ENCODE measurements at places on chromosomes 3 and 15. TPM values are rescaled to one million over a fixed set of nuclear protein-coding genes. Genes with fewer than 3 reads are reported as not detected.

STRA6 gene
- total RNA-seq = not detected

DNA sequence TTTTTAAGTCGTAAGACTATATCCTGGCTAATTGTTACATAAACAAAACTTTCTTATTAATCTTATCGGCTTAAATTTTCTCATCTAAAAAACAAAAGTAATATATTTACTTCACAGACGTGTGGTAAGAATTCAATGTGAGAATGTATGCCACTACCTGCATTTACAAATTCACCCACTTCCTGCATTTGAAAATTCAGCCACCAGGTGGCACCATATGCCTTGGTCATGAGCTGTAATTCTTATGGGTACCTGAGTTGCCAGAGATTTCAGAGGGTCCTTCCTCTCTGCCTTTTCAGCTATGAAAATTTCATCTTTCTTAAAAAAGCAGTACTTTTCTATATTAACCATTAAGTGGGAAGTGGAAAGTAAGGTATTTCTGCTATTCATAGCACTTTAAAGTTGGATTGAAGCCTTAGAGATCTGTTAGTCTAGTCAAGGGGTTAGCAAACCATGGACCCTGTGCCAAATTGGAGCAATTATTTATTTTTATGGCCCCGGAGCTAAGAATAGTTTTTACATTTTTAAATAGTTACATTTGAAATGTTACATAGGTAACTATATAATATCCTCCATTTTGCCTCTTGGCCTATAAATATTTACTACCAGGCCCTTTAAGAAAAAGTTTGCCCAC, 127.8 kb downstream of the HCN4 start:
- DNase-seq = peak; percentile 82

DNA sequence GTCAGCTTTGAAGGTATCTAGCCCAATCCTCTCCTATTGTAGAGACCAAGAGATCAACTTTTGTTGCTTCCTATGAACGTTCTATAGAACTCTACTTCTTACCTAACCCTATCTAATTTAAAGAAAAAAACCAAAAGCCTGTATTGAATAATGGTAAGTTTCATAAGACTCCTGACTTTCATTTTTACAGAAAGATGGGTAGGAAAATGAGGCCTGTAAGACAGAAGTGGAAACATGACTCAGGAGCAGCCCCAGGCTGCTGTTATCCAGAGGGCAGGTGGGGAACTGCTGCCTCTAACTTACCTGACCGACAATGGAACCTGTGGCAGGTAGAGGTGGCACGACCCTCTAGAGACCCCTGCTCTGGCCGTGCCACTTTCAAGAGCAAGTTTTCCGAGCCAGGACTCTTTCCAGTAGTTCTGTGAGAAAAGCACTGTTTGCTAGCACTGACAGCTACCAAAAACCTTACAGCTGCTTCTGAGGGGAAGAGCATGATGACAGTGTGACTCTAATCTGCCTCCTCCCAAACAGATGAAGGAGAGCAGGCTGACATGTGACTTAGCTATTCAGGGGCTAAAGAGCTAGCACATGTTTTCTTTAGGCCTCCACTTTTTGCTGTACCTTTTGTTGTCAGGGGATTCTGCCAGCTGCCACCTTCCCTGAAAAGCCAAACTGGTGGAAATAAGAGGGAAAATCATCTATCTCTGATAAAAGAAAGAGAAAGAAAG, 17.5 kb downstream of the POPDC2 start:
- DNase-seq = no peak

DNA sequence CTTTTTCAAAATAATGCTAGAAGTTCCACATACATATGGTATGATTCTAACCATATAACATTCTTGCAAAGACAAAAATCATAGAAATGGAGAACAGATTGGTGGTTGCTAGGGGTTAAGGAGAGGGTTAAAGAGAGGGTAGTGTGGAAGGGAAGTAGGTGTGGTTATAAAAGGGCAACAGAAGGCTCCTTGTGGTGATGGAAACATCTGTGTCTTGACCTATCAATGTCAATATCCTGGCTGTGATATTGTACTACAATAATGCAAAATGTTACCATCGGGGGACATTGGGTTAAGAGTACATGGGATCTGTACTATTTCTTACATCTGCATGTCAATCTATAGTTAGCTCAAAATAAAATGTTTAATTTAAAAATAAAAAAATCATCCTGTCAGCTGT, 67.8 kb upstream of the FSIP1 start:
- no peak for DNase-seq

GRCh38 chr3:190167936-190168680, 47.4 kb upstream of the P3H2 start:
- no peak for DNase-seq

RGMA gene
- 12.4 TPM for total RNA-seq

DNA sequence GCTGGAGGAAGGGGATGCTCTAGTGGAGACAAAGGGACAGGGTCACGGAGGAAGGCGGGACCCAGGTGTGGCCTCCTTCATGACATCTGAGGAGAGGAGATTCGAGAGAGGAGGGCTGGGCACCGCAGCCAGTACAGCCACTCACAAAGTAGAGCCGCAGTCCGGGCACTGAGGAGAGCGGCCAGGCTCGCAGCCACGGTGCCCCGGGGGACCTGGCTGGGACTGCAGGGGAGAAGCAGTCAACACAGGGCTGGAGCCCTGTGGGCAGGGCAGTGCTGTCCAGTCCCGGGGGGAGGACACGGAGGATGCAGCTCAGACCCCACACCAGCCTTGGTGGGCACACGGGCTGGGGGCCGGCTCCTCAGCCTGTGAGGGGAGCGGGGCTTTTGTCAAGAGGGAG, 40.3 kb downstream of the HMCES start:
- DNase-seq = no peak

GNAT1 gene
- total RNA-seq = not detected

DNA sequence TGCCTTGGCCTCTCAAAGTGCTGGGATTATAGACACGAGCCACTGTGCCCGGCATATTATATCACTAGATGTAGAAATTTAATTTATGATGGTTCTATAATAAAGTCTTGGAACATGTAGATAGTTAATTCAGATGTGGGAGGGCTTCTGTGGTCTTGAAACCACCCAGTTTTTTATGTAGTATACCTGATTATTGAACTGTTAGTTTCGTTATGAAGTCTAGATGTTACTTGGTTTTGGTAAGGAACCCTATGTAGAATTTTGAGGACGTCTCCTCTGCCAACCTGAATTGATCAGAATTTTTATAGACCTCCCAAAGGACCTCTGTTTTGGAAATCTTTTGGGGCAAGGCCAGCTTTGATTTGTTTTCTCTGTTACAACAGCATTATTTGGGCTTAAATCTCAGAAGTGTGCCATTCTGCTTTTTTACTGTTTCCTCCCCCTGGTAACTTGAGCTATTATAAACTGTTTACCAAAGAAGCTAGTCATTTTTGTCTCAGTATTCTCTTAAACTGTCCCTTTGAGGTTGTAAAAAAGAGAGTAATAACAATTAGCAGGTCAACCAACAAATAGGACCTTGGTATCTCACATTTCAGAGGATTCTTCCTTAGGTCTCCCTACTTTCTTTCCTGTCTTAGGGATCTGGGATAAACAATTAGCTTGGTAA, 20.8 kb downstream of the AKAP13 start:
- DNase-seq = no peak

- DNase-seq = no peak
Observed at GRCh38 chr3:47042231-47042791, 62.8 kb downstream of the NBEAL2 start.

COLQ gene
- total RNA-seq = 0.79 TPM

ST3GAL6 gene
- total RNA-seq = 2.5 TPM

ZNF660 gene
- 0.57 TPM for total RNA-seq

ENTPD3 gene
- 0.22 TPM for total RNA-seq

DNA sequence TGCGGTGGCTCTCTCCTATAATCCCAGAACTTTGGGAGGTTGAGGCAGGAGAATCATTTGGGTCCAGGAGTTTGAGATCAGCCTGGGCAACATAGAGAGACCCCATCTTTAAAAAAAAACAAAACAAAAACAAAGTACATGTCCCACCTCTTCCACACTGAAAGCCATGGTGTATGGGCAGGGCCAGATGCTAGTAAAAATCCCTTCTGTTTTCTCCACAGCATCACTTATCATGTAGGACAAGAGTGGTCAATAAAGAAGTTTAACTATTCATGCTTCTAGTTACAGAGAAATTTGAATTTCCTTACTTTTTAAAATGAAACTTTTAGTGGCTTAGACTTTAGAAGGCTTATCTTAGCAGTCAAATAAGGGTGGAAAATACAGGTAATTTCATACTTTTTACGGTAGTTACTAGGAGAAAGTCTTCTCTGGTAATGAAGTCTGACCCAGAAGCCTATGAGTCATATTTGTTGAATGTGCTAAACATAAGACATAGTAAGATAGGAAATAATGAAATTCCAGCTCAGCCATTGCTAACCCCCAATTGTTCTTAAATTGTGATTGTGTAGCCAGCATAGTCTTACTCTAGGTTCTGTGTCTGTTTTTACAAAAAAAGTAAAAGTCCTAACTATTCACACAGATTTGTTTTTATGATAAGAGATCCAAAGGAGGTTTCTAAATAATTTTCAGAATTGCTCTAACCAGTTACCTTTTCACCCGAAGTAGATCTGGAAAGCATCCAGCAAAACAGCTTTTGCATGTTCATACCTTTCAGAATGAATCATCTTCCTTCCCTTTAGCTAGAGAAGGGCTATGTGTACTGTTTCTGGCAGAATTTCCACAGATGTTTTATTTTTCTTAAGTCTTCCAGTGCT, 16.4 kb upstream of the ZNF609 start:
- DNase-seq = no peak

- DNase-seq = no peak
Observed at GRCh38 chr3:41448396-41448795, 249.1 kb downstream of the CTNNB1 start.

DNA sequence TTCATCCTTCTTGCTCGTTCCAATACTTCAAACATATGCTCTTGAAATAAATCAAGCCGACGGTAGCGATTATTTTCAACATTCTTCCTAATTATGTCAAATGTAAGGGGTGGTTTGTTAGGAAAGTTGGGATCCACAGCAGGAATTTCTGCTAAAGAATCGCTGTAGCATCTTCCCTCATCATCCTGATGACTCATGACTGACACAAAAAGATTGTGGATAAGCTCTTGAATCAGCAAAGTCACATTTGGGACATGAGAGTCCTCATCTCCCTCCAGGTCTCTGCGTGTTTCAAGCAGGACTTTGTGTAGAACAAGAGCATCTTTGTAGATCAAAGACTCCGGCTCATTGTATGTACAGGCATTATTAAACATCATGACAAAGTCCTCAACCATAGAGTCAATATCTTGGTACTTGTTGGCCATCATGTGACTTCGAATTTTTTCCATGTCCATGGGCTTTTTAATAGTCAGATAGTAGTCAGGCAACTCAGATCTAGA, 73.0 kb downstream of the UQCC5 start:
- DNase-seq = no peak

DNA sequence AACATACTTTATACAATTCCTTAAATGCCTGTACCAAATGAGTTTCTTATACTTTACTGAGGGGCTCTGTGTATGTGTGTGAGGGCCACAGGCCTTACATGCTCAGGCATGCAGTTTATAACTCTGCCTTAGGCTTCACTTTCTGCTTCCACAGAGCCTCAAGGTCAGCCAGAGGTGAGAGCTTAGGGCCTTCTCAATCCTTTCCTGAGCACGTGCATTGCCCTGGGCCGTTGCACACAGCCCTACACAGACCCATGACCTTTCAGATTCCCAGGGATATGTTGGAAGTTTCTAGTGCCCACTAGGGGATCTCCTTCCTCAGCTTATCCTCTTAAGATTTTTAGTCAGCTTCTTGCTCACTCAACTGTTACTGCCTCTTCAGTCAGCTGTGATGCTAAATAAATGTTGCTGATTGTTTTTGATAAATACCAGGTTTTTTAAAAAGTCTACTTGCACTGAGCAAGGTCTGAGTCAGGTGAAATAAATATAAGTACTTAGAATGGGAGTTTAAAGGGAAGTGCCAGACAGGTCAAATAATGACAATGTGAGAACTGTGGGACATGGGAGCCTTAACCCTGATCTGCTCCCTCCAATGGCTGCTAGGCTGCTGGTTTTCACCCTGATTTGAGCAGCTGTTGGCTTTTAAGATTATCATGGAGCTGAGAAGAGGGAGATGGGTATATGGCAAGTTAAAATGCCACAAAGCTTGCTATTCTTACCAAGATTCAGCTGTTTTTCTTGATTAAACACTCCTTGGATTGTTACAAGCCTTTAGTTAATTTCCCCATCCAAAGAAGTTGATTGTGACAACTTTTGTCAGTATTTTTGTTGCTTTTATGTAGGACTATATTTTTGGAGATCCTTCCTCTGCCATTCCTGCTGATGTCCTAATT, 169.5 kb downstream of the PLD1 start:
- no peak for DNase-seq

DNA sequence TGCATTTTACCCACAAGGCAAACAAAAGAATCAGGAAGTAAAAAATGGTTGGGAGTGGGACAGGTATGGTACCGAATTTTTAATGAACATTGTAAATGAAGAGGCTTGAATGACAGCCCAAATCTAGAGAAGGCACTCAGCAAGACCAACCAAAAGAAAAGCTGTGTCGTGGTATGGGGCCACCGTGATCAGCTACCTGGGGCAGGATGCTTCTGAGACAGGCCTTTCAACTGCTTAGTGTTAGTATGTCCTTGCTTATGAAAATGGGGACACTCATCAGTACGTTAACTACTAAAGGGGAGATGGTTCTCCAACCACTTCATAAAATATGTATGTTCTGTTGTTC, 228.7 kb upstream of the ST8SIA2 start:
- no peak for DNase-seq

- DNase-seq = no peak
Observed at GRCh38 chr15:56613811-56614210, 119.5 kb downstream of the ZNF280D start.
